Stimulated activated CD8-positive, alpha-beta memory T cell treated with anti-CD3 and anti-CD28 coated beads, Interleukin-4, amount 100 ng/mL, for 1 hour (primary cell): ENCODE measurements at places on chromosomes 1 and 21.

- no peak for DNase-seq
These were observed 126.2 kb downstream of the LACTBL1 start for GRCh38 chr1:22846458-22846857.

DNA sequence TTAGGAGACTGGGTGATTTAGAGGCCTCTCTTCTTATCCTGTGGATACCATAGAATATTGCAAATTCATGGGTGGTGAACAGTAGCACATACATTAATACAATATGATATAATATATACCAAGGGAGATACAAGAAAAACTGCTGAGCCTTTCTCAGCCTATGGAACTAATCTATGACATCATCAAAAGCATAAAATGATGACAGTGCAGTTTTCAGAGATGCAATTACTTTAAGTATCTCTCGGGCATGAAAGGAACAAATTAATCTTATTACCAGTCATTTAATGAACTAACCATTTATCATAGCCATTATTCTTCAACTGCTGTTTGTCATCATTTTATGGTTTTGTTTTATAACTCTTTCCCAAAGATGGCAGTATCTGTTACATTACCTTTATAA lies 3.5 kb downstream of the CHODL start:
- no peak for DNase-seq

GRCh38 chr1:114531094-114531493 lies 20.1 kb upstream of the TRIM33 start:
- no peak for DNase-seq

- DNase-seq = no peak
These were observed 2.6 kb downstream of the PADI1 start for GRCh38 chr1:17207540-17207939.

DNA sequence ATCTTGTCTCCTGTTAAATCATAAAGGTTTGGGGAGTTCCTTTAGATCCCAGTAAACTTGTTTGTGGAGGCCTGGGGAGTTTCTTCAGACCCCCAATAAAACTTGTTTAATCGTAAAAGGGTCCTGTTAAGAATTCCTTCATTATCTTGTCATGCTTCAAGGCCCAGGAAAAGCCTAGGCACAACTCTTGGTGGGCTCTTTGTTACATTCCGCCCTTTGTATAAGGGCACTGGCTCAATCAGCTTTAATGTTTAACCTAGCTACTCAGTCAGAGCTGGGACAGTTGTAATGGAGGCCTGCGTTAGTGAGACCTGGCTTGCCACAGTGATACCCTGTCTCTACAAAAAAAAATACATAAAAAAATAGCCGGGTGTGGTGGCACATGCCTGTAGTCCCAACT lies 77.2 kb downstream of the MPZL1 start:
- no peak for DNase-seq

GRCh38 chr1:231663211-231663792 lies 36.7 kb downstream of the DISC1 start:
- DNase-seq = no peak

GRCh38 chr1:31910933-31911332 lies 27.2 kb downstream of the PTP4A2 start:
- DNase-seq = no peak

DNA sequence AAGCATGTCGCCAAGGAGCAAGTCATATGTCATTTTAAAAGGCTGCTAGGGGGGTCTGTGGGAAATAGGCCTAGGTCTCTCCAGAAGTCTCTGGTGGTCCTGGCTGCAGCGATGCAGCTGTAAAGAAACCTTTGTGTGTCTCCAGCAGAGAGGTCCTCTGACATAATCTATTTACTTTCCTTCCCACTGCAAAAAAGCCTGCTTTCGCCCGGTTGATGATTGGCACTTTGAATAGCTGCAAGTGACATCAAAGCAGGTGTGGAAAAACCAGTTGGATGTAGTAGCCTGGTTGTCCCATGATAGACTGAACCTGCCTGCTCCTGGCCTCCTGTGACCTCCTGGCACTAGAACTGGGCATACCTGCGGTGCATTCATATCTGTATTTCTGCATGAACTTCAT lies 13.8 kb downstream of the RASSF5 start:
- no peak for DNase-seq

- no peak for DNase-seq
These were observed 100.2 kb downstream of the DPYD start for GRCh38 chr1:97820470-97821188.

DNA sequence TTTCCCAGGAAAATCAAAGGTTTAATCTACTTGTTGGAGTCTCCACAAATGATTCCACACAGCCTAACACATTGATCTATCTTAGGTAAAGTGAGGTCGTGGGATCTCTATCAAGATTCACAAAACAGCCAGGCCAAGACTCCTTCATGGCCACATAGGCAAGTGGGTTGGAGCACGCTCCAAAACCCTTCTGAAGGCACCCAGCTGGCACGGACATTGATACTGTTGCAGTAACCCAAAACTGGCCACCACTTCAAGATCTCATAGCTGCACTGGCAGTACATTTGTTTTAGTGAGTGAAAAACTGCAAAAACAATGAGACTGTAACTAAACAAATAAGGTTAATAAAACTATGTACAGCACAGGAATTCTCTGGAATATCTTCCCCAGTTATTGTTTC lies 61.9 kb downstream of the COLGALT2 start:
- DNase-seq = no peak

DNA sequence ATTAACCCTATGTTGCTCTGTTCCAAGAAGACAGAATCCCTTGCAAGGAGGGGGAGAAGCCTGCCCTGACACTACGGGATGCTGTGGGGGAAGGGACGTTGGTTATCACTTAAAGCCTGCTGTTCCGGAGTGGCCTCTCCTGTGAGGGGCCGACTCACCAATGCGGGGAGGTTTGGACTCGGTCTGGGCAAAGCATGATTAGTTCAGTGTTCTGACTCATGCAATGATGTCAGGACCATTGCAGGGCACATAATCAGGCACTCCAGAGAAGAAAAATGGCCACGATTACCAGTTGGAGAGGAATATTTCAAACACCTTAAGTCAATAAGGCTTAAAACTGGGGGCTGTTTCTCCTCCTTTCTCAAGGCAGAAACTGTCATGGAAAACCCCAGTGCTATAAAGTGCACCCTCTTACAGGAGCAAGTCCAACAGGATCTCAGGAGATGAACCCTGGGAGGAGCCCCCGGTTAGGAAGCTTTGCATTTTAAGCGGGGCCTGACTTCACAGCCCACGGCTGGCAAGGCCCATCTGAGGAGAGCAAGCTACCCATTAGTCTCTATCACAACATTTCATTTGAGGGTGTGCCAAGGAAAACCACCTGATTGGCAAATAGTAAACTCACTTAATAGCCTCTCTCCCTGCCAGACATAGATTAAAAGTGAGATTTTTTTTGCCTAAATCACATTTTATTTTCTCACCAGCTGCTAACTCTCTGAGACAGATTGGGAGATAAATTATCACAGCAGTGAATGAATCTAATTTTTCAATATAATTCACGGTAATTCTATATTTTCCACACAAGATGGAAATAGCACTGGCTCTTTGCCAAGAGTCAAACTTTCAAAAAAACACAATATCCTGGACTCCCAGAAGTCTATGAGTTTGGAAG lies 202.5 kb downstream of the C1orf94 start:
- no peak for DNase-seq

GRCh38 chr1:183178545-183178944 lies 7.5 kb upstream of the LAMC2 start:
- no peak for DNase-seq

- no peak for DNase-seq
These were observed 19.4 kb downstream of the PTPRF start for GRCh38 chr1:43549921-43550597.

- DNase-seq = no peak
These were observed 53.5 kb downstream of the SLC37A1 start for GRCh38 chr21:42567214-42567555.

GRCh38 chr1:233224311-233224710 lies 71.2 kb downstream of the PCNX2 start:
- no peak for DNase-seq

DNA sequence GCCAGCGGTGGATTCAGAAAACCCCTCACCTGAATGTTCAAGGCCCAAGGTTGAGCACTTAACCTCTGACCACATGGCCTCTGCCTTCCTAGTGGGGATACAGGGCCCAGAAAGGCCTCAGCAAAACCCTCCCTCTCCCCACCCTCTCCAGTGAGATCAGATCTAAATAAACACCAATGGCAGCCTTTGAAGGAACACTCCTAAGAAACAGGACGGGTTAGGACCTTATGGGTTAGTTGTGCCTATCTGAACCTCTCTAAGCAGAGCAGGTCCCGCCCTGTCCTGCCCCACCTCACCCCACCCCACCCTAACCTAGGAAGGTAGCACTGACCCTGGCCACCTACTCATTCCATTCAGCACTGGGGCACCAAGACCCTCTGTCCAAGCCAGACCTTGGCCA lies 7.9 kb upstream of the GRHL3 start:
- no peak for DNase-seq

- no peak for DNase-seq
These were observed 682 bp downstream of the SUCO start for GRCh38 chr1:172533513-172534151.

DNA sequence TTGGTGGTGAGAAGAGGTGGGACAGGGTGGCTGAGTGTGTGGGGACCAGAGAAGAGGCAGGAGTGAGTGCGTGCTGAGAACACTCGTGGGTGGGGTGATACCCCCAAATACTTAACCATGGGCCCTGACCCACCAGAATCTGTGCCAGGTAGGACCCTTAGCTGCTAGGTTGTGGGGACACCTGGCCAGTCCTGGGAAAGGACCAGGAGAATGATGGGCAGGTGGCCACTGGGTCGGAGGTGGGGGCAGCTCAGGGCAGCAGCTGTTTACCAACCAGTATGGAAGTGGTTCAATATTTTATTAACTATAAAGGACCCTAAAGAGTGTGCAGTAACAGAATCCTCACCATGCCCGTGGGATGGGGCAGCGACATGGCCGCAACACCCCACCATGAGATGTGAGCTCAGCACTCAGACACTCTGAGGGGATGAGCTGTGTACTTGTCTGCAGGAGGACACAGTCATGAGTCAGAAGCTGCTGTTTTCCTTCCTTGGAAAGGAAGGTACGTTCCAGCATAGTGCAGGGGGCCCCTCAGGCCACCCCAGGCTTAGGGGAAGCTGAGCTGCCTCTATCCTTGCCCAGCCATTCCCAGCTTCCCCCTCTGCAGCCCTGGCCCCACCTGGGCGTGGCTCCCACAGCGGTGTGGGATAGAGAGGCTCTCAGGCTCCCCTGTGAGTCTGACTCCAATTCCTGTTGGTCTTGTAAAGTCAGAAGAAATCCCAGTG lies 25.4 kb downstream of the TEX35 start:
- DNase-seq = no peak

DNA sequence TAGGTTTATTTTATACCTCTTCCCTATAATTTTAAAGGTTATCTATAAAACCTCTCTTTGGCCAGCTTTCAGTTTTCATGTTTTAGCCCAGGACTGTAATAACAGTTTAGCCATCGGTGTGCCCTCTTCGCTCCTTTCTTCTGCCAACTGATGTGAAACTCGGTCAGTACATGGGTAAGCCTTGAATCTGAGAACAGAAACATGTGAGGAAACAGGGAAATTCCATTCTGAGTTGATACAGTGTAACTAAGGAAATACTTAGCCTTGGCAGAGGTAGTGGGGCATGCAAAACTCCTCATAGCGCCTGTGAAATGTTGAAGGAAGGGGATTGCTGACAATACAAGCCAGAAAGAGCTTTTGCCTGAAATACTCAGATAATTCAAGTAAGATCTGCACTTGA lies 465.2 kb downstream of the NCAM2 start:
- DNase-seq = no peak

- DNase-seq = no peak
These were observed 648.9 kb upstream of the CXADR start for GRCh38 chr21:16863908-16864307.

DNA sequence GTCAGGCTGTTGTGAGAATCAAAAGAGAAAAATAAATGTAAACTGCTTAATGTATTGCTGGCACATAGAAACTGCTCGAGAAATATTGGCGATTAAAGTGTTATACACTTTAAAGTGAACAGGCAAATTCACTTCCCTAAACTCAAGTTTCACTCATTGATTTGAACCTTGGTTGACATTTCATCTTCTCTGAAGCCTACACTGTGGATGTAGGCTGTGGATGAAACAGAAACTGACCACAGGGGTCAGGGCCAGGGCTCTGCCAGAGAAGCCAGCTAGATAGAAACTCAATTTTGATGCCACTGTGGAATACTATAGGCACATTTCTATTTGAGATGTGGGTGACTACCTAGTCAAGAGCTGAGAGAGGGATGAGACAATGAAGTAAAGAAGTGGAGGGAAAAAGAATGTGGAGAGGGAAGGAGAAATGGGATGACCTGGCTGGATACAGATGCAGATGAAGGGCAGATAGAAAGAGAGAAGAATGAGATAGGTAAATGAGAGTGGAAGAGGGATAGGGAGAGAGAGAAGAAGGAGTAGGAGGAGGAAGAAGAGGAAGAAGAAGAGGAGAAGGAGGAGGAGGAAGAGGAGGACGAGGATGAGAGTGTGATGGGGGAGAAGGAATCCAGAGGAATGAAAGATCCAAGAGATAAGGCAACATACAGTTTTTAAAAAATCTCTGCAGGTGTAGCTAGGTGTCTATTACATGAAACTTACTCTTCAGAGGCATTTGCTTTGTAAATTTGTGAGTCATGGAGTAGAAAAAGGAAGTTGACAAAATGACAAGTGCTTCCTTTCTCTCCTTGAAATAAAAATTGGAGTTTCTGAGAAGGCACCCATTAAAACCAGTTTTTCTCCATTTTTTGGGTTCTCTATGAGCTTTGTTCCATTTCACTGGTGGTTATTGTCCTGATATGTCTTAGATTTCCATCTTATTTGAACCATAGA lies 17.4 kb upstream of the CD1D start:
- no peak for DNase-seq

- no peak for DNase-seq
These were observed 211.1 kb downstream of the CAMTA1 start for GRCh38 chr1:6996371-6996770.

- DNase-seq = no peak
These were observed 57.5 kb downstream of the ENAH start for GRCh38 chr1:225595452-225595851.

- DNase-seq = no peak
These were observed 455.1 kb upstream of the VAMP3 start for GRCh38 chr1:7315946-7316345.

DNA sequence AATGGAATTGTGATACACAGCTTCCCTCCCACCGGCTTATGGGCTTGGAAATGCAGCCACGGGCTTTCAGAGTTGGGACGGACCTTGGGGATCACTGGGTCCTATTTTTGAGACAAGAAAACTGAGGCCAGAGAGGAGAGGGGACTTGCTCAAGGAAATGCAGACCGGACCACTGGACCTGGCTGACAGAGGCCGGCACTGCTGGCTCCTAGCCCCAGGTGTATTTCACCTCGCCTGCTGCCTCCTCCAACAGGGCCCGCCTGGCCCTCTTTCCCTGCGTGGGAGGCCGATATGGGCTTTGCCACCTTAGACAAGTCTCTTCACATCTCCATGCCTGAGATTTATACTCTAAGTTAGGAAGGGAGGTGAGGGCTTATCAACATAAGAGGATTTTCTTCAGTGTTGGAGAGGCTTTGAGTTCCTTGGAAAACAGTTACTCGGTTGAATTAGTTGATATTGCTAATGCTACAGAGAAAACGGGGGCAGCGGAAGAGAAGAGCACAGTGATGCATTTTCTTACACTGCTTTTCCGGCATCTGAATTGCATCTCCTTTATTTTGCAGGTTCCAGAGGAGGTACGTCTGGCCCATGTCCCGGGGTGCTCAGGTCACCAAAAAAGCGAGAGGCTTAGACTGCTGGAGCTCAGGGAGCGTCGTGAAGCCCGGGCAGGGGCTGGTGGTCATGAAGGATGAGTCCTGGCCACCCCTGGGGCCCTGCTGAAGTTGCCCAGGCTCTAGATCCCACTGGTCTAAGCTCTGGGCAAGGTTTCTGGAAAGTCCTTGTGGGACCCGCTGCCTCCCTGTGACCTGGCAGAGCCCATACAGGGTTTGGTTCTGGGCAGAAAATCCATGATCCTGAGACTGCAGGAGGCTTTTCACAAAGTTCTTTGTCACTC lies 44.7 kb downstream of the CAPN2 start:
- no peak for DNase-seq
